ENCODE measurements at places on chromosomes 2 and 18. TPM values are rescaled to one million over a fixed set of nuclear protein-coding genes. Genes with fewer than 3 reads are reported as not detected.

ANKRD53 gene
- 0.74 TPM for total RNA-seq

YIPF4 gene
- 65.2 TPM for total RNA-seq

TMEM37 gene
- 0.62 TPM for total RNA-seq

DNA sequence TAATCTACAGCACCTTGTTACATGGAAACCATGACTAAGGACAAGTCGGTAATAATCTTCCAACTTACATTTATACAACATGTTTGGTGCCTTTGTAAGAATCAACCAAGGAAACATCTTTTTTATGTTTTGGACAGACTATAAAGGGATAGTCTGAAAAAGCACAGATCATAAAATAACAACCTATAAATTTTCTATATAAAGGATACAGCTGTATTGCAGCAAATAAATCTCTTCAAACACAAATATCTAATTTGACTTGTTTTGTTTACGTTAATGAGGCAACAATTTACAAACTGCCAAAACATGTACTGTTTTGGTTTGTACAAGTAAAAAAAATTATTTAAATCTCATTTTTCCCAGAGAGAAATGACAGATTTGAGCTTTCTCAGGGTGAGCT is 92.5 kb downstream of the SRBD1 start:
- no peak overlapping the region for H3K27ac ChIP-seq
- H3K36me3 ChIP-seq = no peaks in the 10 kb centered on the region
- H3K27me3 ChIP-seq = no peaks in the 10 kb centered on the region
- no peak for DNase-seq
- H3K4me3 ChIP-seq = no peak overlapping the region
- no peaks in the 10 kb centered on the region for H3K4me1 ChIP-seq

- H3K4me1 ChIP-seq = peaks cover 11% of the 10 kb centered on the region
- H3K27me3 ChIP-seq = no peaks in the 10 kb centered on the region
- no peak within 1 kb of the TSS for H3K4me3 ChIP-seq
- no peak within 1 kb of the TSS for H3K27ac ChIP-seq
Observed at GRCh38 chr2:96843538-96844268, at the start of gene ANKRD23. Gene ANKRD23 (minus strand): TSS chr2:96844021. CDS start chr2:96843992, 29 bp downstream.

XPO1 gene
- 77.3 TPM for total RNA-seq

DNA sequence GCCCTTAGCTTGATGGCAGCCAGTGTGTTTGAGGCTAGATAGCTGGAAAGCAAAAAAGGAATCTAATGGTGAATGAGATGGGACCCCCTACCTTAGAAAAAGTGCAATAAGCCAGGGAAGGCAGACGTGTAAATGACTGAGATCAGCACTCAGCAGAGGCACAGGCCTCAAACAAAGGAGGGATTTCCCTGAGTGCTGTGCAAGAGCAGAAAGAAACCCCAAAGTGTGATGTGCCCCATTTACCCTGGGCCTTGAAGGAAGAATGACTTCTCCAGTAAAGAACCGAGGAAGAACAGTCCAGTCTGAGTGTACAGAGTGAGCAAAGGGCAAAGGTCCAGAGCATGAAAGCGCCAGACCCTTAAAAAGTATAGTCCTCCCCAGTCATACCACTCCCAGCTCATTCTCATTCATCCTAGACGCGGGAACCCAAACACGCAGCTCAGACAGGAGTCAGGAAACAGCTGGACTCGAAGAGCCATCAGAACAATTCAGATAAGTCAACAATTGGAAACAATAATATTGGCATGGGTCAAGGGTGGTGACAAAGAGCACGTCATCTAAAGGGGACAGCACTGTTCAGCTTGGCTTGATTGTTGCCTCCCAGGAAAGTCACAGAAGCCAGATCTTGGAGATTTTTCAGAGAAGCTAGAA is 121.7 kb downstream of the INO80D start:
- no peaks in the 10 kb centered on the region for H3K36me3 ChIP-seq
- H3K27ac ChIP-seq = no peak overlapping the region
- H3K4me1 ChIP-seq = no peaks in the 10 kb centered on the region
- no peaks in the 10 kb centered on the region for H3K27me3 ChIP-seq
- no peak overlapping the region for H3K4me3 ChIP-seq
- no peak for DNase-seq

DNA sequence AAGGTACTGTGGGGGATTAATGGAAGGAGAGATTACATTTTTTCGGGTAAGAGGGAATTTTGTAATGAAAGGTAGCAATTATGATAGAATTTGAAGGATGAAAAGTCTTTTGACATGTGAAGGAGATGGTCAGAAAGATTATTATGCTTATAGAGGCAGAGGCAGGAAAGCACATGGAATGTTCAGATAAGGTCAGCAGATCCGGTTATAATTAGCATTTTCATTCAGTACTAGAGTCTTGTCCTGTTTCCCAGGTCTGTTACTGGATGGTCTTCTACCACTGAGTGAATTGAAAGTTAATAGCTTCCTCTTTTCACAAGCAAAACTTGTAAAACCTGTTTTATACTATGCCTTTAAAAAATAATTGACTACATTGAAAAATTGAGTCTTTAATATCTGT is 116.9 kb downstream of the PHLPP1 start:
- DNase-seq = no peak
- no peak overlapping the region for H3K27ac ChIP-seq
- no peak overlapping the region for H3K4me3 ChIP-seq
- H3K4me1 ChIP-seq = peaks cover 27% of the 10 kb centered on the region
- H3K36me3 ChIP-seq = no peaks in the 10 kb centered on the region

DNA sequence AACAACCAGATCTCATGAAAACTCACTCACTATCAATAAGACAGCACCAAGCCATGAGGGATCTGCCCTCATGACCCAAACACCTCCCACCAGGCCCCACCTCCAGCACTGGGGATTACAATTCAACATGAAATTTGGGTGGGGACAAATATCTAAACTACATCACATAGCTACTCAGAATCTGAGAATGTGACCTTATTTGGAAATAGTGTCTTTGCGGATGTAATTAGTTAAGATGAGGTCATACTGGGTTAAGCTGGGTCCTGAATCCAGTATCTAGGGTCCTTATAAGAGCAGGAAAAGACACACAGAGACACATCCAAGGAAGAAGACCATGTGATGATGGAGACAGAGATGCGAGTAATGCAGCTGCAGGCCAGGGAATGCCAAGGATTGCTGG is 27.5 kb upstream of the REEP1 start:
- H3K4me3 ChIP-seq = no peak overlapping the region
- peaks cover 7% of the 10 kb centered on the region for H3K4me1 ChIP-seq

Measured in heart right ventricle (tissue), 16 donors.